Activated CD8-positive, alpha-beta T cell treated with anti-CD3 and anti-CD28 coated beads for 36 hours (primary cell): ENCODE measurements at places on chromosomes 12 and 14.

DNA sequence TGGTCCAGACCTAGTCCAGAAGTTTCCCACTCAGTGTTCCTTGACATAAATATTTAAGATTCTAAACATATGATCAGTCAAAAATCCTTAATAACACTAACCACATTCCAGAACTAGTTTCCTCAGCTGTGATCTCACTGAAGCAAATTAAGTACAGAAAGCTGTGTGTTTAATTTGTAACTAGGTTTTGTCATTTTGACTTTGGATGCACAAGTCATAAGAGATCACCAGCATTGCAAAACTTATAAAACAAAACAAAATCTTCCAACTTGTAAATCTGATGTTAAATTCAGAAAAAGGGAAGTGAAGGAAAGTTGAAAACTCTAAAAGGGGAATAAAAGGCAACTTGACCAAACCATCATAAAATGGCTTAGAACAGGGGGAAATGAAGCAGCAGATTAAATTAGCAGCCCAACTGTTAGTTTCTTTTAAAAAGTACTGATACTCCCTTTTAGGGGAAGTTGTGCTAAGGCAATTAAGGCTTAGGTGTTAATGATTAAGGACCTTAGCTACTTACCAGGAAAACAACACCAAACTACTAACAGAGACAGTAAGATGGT lies 56.6 kb downstream of the SH2B3 start:
- no peak for DNase-seq

GRCh38 chr14:97276573-97276972 lies 479.4 kb downstream of the VRK1 start:
- DNase-seq = peak; percentile 16

- DNase-seq = no peak
These were observed 68.3 kb downstream of the DYRK2 start for GRCh38 chr12:67716817-67717216.

- no peak for DNase-seq
These were observed 14.6 kb upstream of the DDHD1 start for GRCh38 chr14:53167602-53168328.

GRCh38 chr12:76444408-76444984 lies 96.3 kb upstream of the BBS10 start:
- no peak for DNase-seq
